ENCODE measurements at places on chromosomes 5 and 9. TPM values are rescaled to one million over a fixed set of nuclear protein-coding genes. Genes with fewer than 3 reads are reported as not detected.

The REEP2 gene
- total RNA-seq, result 4.4 TPM

- H3K27me3 ChIP-seq, result no peaks in the 10 kb centered on the region
- H3K4me1 ChIP-seq, result no peaks in the 10 kb centered on the region
- H3K27ac ChIP-seq, result no peak overlapping the region
- no peaks in the 10 kb centered on the region for H3K36me3 ChIP-seq
- no peak for DNase-seq
- no peak overlapping the region for H3K4me3 ChIP-seq
Observed at GRCh38 chr5:2134543-2135292, 252.0 kb upstream of the IRX4 start.

The EEIG1 gene
- total RNA-seq, result 29.6 TPM

The CREBRF gene
- 14.6 TPM for total RNA-seq

DNA sequence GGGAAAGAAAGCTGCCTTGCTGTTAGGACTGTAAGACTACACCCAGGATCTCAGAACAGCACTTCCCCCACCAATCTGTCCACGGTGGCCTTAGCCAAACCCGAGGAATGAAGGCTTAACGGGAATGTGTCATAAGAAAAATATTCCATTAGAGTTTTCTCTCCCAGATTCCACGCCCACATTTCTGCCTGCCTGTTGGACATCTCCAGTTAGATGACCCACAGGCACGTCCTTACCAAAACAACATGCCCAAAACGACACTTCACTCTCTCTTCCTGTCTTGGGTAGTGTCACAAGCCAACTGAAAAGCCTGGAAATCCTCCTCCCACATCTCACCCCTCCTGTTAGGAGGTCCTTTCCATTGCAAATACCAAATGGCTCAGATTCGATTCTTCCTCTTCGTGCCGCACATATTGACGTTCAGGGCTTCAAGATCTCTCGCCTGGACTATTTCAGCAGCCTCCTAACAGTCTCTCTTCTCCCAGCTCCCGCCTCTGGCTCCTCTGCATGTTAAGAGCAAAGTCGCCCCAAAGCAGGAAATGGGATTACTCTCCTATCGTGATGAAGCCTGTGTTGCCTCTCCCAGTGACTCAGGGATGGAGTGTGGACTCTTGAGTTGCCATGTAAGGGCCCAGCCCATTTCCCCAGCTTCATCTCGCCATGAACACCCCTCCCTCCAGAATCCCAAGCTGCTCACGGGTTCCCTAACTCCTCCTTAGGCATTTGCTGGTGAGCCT lies 159.3 kb downstream of the NR3C1 start:
- peak overlapping the region; percentile 70 for H3K4me3 ChIP-seq
- no peaks in the 10 kb centered on the region for H3K27me3 ChIP-seq
- peak; percentile 99 for DNase-seq
- H3K27ac ChIP-seq, result peak overlapping the region; percentile 100
- peaks cover 53% of the 10 kb centered on the region for H3K4me1 ChIP-seq
- no peaks in the 10 kb centered on the region for H3K36me3 ChIP-seq

All from GM23248 (cell line).